ENCODE measurements at places on chromosomes 1 and 21.

GRCh38 chr1:11502516-11502915 is 23.6 kb downstream of the DISP3 start:
- no peak for DNase-seq

GRCh38 chr1:24009406-24009805 is 29.3 kb upstream of the SRSF10 start:
- no peak for DNase-seq

- DNase-seq, result no peak
These were observed 200.4 kb upstream of the ADGRL2 start for GRCh38 chr1:81600363-81600762.

- no peak for DNase-seq
These were observed 110.4 kb upstream of the KCNK1 start for GRCh38 chr1:233503366-233503954.

- no peak for DNase-seq
These were observed 115.2 kb downstream of the KIAA0319L start for GRCh38 chr1:35441926-35442579.

- no peak for DNase-seq
These were observed at the start of gene NECTIN4 for GRCh38 chr1:161089251-161089924. Gene NECTIN4, minus strand, starts transcription at chr1:161089558. Its CDS starts 262 bp downstream, at chr1:161089296.

DNA sequence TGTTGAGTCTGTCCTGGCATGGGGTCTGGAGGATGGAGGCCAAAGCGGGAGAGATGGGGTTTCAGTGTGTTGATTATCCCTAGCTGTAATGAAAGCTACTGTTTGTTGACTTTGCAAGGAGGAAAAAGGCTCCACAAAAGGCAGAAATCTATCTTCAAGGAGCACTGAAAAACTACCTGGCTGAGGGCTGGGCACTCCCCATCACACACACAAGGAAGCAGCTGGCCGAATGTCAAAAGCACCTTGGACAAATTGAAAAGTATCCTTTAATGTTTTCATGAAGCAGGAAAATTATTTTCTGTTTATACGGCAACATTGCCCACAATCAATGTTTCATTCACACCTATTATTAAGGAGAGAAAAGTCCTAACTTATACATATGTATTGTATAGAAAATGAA is 27.8 kb upstream of the PWP2 start:
- no peak for DNase-seq

- DNase-seq, result no peak
These were observed 22.5 kb downstream of the NTMT2 start for GRCh38 chr1:170168265-170168664.

GRCh38 chr1:201470581-201470980 is 1.6 kb upstream of the PHLDA3 start:
- no peak for DNase-seq

DNA sequence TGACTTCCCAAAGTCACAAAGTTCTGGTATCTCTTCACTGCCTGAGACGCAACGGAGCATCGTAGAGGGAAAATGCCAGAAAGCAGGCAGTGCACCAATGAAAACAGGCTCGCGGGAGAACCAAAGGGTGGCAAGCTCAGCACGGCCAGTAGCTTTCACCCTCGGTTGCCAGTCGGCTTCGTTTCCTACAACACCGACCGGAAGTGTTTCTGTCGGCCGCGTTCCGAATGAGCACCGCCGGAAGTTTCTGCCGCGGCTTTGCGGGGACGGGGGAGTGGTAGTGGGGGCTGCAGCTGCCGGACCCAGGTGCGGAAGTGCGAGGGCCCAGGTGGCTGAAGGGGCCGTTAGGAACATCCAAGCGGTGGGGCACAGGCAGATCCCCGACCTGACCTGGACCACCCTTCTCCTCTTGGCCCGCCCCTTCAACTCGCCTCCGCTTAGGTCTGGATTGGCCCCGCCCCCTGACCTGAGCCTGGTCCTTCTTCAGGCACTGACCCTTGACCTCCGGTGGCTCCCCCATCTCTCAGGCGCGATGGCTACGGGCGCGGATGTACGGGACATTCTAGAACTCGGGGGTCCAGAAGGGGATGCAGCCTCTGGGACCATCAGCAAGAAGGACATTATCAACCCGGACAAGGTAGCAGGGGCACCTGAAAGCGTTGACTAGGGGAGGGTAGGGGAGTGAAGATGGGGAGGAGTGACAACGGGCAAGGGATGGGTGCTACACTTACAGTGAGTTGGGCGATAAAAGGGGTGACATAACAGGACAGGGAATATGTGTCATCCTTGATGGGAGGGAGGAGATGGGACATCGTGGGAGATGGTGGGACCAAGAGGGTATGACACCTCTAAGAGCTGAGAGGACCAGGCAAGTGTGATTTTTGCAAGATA is at the start of gene DMAP1:
TSS of gene DMAP1 (plus strand) at position 250 of the 891 bp plus-strand sequence. CDS start at position 533, 283 bp downstream.
- DNase-seq, result peak; percentile 74

- DNase-seq, result no peak
These were observed 25.6 kb downstream of the ZYG11B start for GRCh38 chr1:52751589-52752483.

- no peak for DNase-seq
These were observed 621.6 kb upstream of the CHRM3 start for GRCh38 chr1:238764779-238765178.

GRCh38 chr1:220991959-220992704 is 112.9 kb downstream of the HLX start:
- DNase-seq, result no peak

GRCh38 chr1:19068639-19069276 is 112.3 kb upstream of the IFFO2 start:
- DNase-seq, result no peak

DNA sequence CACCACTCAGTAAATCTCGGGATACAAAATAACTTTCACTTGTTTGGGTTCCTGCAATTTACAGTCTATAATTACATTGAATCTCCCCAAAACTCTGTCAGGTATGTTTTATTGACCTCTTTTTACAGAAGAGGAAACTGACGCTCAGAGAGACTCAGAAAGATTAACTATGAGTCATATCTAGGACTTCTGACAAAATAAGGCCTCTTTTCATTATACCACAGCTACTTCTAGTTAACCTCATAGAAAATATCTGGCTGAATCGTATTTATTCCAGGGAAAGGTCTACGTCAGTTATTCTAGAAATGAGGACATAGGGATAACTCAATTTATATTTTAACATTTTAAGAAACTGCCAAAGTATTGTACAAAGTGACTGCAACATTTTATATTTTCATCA is 211.1 kb upstream of the FAM78B start:
- no peak for DNase-seq

- DNase-seq, result peak; percentile 91
These were observed 34.7 kb downstream of the TOMM20 start for GRCh38 chr1:235093696-235094592.

DNA sequence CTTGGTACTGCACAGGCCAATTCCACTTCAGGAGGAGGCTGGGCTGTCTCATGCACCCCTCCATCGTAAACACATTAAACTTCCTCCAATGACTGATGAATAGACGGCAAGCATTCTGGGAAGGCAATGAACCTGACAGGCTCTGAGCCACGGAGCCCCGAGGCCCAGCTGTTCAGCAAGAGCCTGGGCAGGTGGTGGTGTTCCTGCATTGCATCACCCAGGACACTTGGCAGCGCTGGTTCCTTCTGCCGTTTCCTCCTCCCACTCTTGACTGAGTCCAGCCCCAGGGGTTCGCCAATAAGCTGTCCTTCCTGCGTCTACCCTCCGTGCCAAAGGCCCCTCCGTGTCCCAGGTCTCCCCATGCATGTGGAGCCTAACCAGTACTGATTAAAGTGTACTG is 109.8 kb downstream of the JAK1 start:
- DNase-seq, result no peak

DNA sequence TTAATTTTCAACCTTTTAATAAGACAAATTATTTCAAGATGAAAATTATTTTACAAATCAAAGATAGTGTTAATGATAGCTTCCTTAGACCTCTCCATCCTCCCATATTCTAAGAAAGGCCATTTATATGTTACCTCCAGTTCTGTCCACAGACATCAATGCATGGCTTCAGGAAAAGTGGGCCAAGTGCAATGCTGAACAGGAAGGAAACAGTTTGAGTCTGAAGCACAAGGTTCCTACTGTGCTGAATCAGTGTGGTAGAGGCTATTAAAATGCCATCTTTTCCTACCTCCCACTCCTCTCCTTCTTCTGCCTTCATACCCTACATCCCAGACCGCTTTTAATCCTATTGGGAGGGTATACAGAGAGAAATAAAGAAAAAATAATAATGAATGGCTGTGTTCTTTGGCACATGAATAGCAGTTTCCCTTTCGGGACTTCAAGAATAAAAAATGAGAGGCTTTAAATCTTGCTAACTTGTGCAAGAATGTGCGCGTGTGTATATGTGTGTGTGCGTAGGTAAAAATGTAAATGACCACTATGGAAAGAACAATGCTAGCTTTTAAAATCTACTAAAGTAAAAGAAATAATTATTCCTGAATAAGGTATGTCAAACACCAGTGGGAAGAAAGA is 62.6 kb upstream of the C1orf105 start:
- DNase-seq, result no peak

DNA sequence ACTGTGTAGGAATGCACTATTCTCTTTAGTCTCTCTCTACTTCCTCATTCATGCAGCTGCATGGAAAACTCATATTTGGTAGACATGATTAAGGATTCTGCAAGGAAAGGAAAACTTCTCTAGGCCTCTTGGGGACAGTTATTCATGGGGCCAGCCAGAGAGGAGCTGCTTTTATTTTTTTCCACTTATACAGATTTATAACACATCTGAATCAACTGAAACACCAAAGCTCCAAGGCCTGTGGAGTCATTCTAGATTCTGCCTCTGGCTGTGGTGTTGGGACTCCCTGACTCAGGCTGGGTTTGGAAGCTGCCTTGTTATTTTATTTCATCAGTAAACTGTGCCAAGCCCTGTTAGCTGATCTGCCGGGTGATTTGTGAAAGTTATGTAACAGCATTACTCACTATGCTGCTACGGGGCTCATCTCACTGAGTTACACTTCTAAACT is 83.9 kb upstream of the EDEM3 start:
- DNase-seq, result no peak

- DNase-seq, result no peak
These were observed 58.8 kb downstream of the MRPS6 start for GRCh38 chr21:34132202-34132601.

DNA sequence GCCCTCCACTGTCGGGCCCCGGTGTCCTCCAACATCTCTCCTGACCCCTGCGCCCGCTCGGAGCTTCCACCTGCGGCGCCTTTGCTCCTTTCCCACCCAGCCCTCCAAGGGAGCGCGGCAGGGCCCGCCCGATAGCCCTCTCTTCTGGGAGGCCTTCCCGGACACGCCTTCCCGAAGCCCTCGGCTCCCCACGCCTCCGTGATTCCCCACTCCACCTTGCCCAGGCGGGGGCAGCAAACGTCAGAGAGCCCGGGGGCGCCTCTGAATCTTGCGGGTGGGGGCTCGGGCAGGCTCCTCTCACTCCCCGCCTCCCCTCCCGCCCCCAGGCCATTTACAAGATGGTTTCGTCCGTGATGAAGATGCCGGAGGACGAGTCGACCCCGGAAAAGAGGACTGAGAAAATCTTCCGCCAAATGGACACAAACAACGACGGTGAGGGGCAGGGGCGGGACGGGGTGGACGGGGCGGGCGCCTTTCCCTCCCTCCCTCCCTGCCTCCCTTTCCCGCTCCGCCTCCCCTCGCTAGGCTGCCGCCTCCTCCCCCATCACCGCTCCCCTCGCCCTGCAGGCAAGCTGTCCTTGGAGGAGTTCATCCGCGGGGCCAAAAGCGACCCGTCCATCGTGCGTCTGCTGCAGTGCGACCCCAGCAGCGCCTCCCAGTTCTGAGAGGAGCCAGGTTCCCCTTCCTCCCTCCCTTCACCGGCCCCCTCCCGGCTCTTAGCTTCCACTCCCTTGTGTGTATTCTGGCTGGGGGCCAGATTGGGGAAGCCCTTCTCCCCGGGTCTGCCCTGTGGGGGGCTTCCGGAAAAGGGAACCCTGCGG is 7.1 kb downstream of the HPCA start:
- no peak for DNase-seq

- peak; percentile 93 for DNase-seq
These were observed 94.7 kb downstream of the PPIAL4G start for GRCh38 chr1:148388260-148389026.

- DNase-seq, result no peak
These were observed 55.3 kb downstream of the IGSF5 start for GRCh38 chr21:39800311-39800710.

DNA sequence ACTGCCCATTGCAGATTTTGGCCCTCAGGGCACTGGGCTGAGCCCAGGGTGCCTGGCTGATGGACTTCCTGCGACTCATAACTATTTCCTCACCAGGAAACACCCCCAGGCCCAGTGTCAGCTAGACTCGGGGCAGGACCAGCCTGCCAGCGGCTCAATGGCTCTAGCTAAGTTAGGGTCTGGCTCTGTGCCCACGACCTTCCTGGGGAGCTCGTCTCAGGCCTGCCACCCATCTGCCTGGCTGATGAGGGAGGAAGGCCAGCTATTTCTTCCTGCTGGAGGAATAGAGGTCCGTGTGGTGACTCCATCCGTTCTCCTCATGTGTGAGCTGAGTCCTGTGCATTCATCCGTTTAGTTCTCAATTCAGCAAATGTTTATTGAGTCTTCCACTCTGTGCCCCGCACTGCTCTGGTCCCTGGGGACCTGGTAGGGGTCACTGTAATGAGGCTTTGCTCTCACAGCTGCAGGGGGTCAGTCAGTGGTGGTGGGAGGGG is 44.5 kb downstream of the KIRREL1 start:
- no peak for DNase-seq

DNA sequence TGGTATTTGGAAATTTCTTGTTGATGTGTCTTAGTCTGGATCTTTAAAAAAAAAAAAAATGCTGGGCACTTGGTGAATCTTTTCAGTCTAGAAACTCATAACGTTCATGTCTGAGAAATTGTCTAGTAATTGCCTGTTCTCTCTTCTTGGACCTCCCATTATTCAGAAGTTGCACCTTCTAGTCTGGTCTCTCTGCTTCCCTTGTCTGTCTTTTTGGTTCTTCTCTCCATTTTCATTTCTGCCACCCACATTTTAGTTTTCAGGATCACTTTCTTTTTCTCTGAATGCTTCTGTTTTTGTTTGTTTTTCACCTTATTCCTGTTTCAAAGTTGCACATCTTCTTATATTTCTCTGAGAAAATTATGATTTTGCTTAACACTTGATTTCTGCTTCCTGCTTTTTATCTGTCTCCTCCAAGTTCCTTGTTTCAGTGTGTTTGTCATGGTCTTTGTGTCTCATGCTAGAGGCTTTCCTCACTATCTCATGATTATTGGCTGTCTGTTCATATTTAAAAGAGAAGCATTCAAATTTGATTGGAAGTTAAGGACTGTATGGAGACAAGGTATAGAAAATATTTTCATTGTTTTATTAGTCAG is 21.3 kb downstream of the BACE2 start:
- DNase-seq, result no peak

GRCh38 chr21:39805983-39806382 is 61.0 kb downstream of the IGSF5 start:
- no peak for DNase-seq
